ENCODE measurements at places on chromosomes 4 and X. TPM values are rescaled to one million over a fixed set of nuclear protein-coding genes. Genes with fewer than 3 reads are reported as not detected.

UGT2B15 gene
- total RNA-seq = not detected

RADX gene
- 0.65 TPM for total RNA-seq

PCDH18 gene
- total RNA-seq = 1.6 TPM

NEXMIF gene
- not detected for total RNA-seq

TMPRSS11B gene
- not detected for total RNA-seq

GPR82 gene
- total RNA-seq = not detected

AKAP4 gene
- not detected for total RNA-seq

USP17L11 gene
- not detected for total RNA-seq

SFRP2 gene
- total RNA-seq = under 0.01 TPM

FRG2 gene
- under 0.01 TPM for total RNA-seq

EDA gene
- total RNA-seq = 0.94 TPM

SH3RF1 gene
- 11.1 TPM for total RNA-seq

FGG gene
- total RNA-seq = not detected

C4orf36 gene
- 0.16 TPM for total RNA-seq

PI4K2B gene
- total RNA-seq = 21.5 TPM

PYURF gene
- 66.6 TPM for total RNA-seq

ING2 gene
- 6.5 TPM for total RNA-seq

CT45A9 gene
- total RNA-seq = not detected

MTCP1 gene
- total RNA-seq = 16.2 TPM

TENM3 gene
- 46.7 TPM for total RNA-seq

SPANXN2 gene
- not detected for total RNA-seq

SSX3 gene
- not detected for total RNA-seq

YY2 gene
- 3.6 TPM for total RNA-seq

FRMPD4 gene
- total RNA-seq = 0.16 TPM

SYN1 gene
- under 0.01 TPM for total RNA-seq

MAGEB10 gene
- not detected for total RNA-seq

MAB21L2 gene
- total RNA-seq = not detected

SRPX2 gene
- 59.6 TPM for total RNA-seq

KLKB1 gene
- 0.06 TPM for total RNA-seq

DMP1 gene
- not detected for total RNA-seq

EDA2R gene
- total RNA-seq = 1.8 TPM

Measured in bladder microvascular endothelial cell (primary cell).